ENCODE measurements at places on chromosomes 6 and 20.

- no peak for DNase-seq
Observed at GRCh38 chr20:2509468-2509781, 710 bp upstream of the ZNF343 start.

DNA sequence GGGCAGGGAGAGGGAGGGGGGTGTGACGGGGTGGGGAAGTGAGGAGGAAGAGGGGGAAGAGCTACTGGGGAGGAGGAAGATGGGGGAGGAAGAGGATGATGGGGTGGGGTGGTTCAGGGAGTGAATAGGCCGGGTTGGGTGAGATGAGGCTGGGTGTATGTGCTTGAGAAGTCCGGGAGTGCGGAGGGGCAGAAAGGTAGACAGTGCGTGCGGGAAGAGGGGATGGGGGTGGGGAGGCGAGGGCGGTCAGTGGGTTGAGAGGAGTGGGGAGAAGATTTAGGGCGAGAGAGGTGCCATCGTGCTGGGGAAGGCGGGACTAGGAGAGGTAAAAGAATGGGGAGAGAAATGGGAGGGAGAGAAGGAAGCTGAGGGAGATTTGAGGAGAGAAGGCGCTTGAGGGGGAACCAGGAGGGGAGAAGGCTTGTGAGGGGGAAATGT, 30.9 kb upstream of the NOTCH4 start:
- DNase-seq: no peak

GRCh38 chr6:88349511-88349910, 183.4 kb upstream of the CNR1 start:
- DNase-seq: no peak

GRCh38 chr6:107243471-107243870, 128.2 kb upstream of the BEND3 start:
- DNase-seq: no peak

- DNase-seq: no peak
Observed at GRCh38 chr20:44585057-44585963, 2.9 kb downstream of the PKIG start.

GRCh38 chr6:12401200-12401599, 111.0 kb downstream of the EDN1 start:
- DNase-seq: no peak

DNA sequence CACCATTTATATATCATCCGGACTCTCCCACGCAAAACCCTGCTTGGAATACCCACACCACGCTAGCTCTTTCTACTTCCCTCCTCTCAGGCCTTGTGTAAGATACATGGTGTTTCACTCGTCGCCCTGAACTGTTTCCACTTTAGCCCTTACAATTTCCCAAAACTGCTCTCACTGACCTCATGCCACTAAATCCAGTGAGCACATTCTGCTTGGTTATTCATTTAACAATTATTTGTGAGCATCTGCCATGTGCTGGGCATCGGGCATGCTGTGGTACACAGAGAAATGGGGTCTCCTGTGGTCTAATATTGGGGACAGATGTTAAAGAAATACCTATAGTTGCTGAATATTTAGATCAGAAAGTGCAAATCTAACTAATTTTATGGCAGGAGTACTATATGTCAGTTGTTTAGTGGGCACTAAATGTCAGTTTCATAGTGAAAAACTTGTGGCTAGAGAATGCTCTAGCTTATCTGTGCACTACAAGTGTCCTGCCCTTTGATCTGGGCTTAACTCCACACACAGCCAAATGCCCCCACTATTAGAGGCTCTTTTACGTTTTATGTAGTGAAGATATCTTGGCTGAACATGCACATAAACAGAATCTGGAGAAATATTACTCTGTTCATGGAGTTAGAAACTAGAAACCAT, 41.0 kb downstream of the PLEKHG1 start:
- DNase-seq: no peak

- DNase-seq: no peak
Observed at GRCh38 chr6:34383161-34383631, 9.3 kb downstream of the NUDT3 start.

DNA sequence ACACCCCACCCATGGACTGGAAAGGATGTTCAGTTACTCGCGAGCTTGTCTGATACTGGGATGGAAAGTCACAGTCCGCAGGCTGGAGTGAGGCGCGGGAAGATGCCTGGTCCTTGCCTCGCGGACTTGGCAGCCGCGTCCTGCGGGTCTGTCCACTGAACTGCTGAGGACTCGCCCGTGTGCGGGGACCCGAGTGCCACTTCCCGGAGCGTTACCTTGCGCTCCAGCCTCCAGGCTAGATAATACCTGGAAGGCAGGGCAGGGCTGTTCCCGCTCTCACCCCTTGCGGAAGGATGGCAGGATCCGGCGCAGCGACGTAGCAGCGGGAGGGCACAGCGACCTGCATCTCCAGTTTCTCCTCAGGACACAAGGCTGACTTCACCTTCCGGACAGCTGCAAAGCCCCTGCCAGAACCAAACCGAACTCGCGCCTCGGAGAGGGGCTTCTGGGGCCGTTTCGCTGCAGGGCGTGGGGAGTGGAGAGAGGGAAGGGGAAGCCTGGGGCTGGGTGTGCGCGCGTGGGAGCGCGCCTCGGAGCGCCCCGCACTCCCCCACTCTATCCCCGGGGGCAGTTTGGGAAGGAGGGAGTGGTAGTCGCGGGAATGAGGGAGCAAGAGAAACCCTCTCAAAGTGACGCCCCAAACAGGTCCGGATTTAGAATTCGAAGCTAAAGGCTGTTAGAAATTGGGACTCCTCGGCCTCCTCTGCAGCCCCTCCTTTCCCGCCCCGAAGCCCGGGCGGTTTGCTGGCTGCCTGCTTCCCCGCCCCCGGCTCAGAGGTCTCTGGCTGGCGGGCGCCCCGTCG, at the start of gene KCNQ5:
KCNQ5 (plus strand) TSS at position 774 of the 803 bp plus-strand sequence.
- DNase-seq: peak; percentile 70

DNA sequence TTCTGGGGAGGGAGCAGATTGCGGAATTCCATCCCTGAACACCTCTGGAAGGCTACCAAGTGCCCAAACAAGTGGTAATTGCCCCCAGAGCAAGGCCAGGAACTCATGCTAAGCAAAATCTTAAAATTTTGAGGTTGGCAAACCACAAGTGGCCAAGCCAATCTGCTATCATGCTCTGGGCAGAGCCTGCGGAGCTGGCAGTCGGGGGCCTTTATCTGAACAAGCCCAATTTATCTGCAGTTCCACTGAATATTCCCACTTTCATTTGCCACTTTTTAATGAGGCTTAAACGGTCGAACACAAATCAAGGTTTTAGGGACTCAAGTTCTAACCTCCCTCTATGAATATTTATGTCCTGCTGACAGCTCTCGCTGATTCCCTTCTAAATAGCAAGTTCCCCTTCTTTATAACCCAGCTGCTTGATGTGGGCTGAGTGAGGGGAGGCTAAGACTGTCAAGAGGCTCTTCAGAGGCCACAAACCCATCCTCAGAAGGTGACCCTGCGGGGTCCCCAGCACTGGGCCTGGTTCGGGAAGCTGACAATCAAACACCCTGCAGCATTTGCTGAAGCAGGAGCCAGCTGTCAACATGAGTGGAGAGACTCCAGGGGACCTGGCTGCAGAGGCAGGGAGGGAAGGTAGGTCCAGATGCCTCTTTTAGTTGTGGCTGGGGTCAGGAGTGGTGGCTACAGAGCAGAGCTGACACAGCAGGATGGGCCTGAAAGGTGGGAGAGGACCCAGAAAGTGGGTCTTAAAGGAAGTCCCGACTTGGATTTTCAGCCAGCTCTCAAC, 11.9 kb downstream of the CCDC167 start:
- peak; percentile 25 for DNase-seq

GRCh38 chr6:126042001-126042419, 55.7 kb downstream of the TRMT11 start:
- DNase-seq: no peak

GRCh38 chr20:20214757-20215275, 153.1 kb upstream of the INSM1 start:
- peak; percentile 51 for DNase-seq

GRCh38 chr6:31782126-31782855, 5.2 kb upstream of the VWA7 start:
- no peak for DNase-seq

DNA sequence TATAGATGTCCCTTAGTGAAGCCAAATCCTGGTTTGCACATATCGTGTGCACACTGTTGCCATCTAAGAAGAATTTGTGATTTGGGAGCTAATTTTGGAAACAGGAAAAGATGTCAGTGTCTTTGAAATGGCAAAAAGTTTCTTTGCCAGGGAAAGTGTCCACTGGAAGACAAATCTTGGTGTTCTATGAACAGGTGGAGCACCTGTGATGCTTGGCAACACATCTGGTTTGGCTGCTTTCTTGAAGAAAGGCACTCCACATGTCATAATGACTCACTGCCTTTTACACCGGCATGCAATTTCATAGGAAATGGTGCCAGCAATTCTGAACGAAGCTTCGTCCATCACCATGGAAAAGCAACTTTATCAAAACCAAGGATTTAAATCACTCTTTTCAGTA, 1040.0 kb upstream of the MAP3K7 start:
- no peak for DNase-seq

Data from eye (tissue), 1 donor.